Foreskin keratinocyte (primary cell): ENCODE measurements at places on chromosomes 3 and 15. TPM values are rescaled to one million over a fixed set of nuclear protein-coding genes. Genes with fewer than 3 reads are reported as not detected.

- DNase-seq = no peak
Measured at GRCh38 chr15:96448923-96449322, 118.4 kb downstream of the NR2F2 start.

- no peak for DNase-seq
Measured at GRCh38 chr3:116166121-116166520, 279.2 kb downstream of the LSAMP start.

- no peak for DNase-seq
Measured at GRCh38 chr3:133606902-133607301, 33.4 kb downstream of the CDV3 start.

ADAMTS7 gene
- total RNA-seq = 0.49 and 1.0 TPM in 2 replicates

NKTR gene
- total RNA-seq = 24.7 and 26.9 TPM in 2 replicates

- peak; percentile 5 for DNase-seq
Measured at GRCh38 chr3:132509096-132509495, 88.0 kb upstream of the ACKR4 start.

- DNase-seq = peak; percentile 49
Measured at GRCh38 chr15:77013776-77014131, 18.8 kb downstream of the PSTPIP1 start.

- no peak for DNase-seq
Measured at GRCh38 chr15:62552444-62552843, 387.4 kb upstream of the C2CD4B start.

CSPG4 gene
- total RNA-seq = 6.0 and 13.3 TPM in 2 replicates

DNA sequence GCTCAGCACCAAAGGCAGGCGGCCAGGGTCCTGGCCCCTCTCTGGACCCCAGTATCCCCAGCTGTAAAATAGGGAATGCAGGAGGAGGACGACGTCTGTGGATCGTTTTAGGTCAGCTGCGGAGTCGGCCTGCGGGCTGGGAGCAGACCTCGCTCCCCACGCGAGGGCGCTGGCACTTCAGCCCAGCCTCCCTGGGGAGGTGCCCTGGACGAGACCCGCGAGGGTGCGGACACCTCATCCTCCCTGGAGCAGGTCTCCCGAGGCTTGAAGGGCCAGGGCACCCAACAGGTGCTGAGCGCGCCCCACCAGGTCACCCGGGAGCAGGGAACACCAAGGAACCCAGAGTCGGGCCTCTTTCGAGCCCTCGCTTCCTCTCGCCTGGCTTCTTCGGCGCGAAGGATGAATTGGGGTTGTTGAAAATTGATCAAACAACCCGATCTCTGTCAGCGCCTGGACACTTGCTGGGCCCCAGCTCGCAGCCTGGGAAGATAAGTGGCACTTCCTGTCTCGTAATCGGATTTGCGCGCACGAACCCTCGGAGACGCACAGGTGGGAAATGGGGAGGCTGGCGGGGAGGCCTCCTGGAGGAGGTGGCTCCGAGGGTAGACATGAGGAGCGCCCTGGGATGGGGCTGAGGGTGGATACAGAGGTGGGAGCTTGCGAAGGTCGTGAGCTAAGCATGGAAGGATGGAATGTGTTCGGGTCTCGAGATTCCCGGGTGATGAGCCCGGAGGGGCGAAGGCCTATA is 588 bp upstream of the VIPR1 start:
- DNase-seq = peak; percentile 31

LCMT2 gene
- 10.3 and 11.1 TPM in 2 replicates for total RNA-seq

- DNase-seq = no peak
Measured at GRCh38 chr3:66029443-66029842, 9.3 kb downstream of the MAGI1 start.

GRCh38 chr3:40690749-40691451 is 166.1 kb downstream of the ZNF621 start:
- DNase-seq = no peak

GRCh38 chr3:187678726-187679268 is 8.6 kb upstream of the SST start:
- DNase-seq = no peak

- peak; percentile 31 for DNase-seq
Measured at GRCh38 chr15:78291698-78292097, 7.7 kb downstream of the SKIC8 start.

DNA sequence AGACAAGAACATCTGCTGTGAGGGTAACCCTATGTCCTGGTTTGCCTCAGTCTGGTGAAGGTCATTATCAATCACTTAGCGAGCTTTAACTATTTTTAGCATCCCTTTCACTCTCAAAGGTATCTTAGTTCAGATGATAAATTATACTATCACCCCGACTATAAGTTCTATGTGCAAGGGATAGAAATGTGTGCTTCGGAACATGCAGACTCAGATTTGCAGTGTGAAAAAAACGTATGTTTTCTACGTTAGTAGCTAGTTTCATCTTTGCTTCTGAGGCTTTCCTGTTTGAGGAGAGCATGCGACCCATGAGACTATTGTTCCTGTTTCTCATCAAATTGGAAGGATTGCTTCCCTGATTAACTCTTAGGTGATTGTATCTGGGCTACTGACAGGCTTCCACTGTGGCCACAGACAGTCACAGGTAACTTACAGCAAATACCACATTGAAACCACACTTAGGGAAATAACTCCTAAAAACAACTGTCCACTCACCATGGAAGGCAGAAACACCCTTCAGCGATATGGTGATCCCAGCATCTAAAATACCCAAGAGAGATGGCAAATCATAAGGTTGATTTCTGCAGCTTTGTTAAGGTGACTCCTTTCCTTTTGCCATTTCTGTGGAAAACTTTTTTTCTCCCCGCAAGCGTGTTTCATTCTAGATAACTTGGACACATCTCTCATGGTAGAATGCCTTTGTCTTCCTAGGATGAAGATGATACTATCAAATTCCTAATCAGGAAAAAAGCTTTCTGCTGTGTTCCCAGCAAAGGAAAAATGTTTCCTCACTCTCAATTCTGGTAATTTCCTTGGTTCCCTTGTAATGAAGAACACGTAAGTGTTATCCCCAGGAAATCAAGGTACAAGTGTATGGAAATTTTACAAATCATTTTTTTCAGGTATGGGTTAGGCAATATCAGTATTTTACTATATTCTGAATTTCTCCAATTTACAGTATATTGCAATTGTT is 5.2 kb downstream of the GCSAM start:
- no peak for DNase-seq

- DNase-seq = peak; percentile 70
Measured at GRCh38 chr3:27696906-27697305, 25.2 kb downstream of the EOMES start.

SLC28A1 gene
- not detected in 2 replicates for total RNA-seq

- peak; percentile 45 for DNase-seq
Measured at GRCh38 chr3:94234177-94234788, 171.4 kb downstream of the NSUN3 start.

WNT7A gene
- total RNA-seq = 48.2 and 65.5 TPM in 2 replicates

OXSR1 gene
- 64.4 and 64.7 TPM in 2 replicates for total RNA-seq

SLC24A5 gene
- total RNA-seq = not detected in 2 replicates

GRCh38 chr3:194476784-194477183 is 10.0 kb downstream of the ATP13A3 start:
- DNase-seq = no peak

MIX23 gene
- 46.5 and 62.3 TPM in 2 replicates for total RNA-seq

- DNase-seq = no peak
Measured at GRCh38 chr3:121750087-121750415, 510 bp upstream of the GOLGB1 start.

GRCh38 chr3:126097801-126098200 is 13.9 kb upstream of the SLC41A3 start:
- DNase-seq = no peak

DNA sequence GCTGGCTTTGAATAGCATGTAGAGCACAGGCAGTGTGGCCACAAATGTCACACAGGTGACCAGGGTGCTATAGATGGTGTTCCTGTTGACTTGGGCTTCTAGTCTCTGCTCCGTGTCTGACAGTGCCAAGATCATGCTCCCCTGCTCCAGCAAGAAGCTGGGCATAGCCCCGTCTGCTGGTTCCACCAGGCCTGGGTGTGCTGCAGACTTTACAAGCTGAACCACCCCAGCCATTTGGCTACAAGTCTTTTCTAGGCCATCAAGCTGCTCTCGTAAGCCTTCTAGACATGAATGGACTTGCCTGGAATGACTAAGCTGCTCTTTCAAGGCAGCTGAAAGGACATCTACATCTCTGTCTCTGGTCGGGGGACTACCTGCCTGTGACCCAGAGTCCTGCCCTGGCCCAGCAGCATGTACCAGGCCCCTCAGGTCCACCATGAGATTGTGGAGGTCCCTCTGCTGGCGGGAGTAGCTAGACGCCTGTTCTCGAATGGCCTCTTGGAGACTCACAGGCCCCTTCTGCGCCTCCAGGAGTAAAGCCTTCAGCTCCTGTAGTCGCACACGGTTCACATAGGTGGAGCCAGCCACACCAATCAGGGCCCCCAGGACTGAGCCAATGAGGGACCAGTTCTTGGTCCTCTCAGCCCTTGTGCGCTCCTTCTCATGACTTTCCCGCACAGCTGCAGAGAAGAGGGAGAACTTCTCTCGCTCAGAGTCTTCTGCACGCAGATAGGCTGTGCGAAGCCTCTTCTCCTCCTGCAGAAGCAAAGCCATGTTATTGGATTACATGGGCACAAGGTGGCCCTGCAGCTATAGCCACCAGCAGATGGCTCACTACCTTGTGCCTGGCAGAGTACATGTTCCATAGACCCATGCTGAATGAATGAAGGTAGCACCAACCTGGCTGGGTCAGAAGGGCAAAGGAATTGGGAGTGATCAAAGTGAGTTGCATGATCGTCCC is 2.8 kb upstream of the PLXNB1 start:
- DNase-seq = peak; percentile 80

OXTR gene
- total RNA-seq = 0.63 and 0.95 TPM in 2 replicates

DNA sequence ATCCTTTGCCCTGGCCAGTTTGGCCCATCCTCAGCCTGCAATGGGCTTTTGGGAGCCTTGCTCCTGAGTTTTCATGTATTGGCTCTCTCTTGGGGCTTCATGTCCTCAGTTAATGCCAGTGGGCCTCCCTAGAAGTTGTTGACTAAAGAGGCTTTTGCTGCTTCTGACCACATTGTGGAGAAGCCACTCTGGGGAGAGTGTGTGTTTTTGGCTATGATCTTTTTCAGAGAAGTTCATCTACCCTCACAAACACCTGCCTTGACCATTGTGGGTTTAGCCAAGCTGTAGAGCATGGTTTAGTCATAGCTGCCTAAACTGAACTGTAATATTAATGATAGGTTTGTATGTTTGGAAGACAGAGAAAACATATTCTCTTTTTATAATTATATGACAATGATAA is 6.0 kb downstream of the MRAS start:
- no peak for DNase-seq

- no peak for DNase-seq
Measured at GRCh38 chr15:96327155-96327741, 3.3 kb upstream of the NR2F2 start.

P2RY13 gene
- not detected in 2 replicates for total RNA-seq

DNA sequence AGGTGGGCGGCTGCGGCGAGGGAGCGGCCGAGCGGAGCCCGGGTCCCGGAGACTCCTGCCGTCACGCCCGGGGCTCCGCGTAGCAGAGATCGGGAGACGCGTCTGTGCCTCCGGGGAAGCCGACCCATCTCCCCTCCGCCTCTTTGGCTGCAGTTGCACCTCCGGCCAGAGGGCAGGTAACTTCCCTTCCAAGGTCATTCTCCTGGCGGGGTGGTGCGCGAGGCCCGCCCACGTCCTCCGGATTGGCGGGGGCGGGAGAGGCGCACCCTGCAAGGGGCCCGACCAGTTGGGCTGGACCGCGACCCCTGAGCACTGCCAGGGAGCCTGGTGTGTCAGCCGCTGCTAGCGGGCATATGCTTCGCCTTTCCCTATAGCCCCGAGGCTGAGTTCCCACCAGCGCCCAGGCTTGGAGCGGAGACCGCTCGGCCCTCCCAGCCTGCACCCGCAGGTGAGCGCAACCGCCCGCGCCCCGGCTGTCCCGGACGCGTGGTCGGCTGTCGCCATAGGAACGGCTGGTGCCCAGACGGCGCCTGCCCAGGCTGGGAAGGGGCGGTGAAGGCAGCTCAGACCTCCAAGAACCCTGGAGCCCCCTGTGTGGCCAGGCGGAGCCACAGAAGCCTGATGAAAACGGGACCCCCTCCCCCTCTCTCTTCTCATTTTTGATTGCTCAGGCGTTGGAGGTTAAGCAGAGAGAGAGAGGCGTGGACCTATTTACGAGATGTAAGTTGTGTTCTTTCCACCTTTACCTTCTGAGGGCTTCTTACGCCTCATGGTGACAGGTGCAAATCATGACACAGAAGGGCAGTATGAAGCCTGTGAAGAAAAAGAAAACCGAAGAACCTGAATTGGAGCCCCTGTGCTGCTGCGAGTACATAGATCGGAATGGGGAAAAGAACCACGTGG is 453 bp downstream of the ZDHHC23 start:
- DNase-seq = peak; percentile 18

GRCh38 chr3:72630969-72631344 is 217.3 kb downstream of the SHQ1 start:
- DNase-seq = no peak

ILDR1 gene
- total RNA-seq = 0.07 TPM in 1 of 2 replicates, not detected in the other

- DNase-seq = no peak
Measured at GRCh38 chr3:19526071-19526470, 377.8 kb downstream of the KCNH8 start.

- peak; percentile 40 for DNase-seq
Measured at GRCh38 chr15:85583923-85584390, 203.6 kb downstream of the AKAP13 start.

DNA sequence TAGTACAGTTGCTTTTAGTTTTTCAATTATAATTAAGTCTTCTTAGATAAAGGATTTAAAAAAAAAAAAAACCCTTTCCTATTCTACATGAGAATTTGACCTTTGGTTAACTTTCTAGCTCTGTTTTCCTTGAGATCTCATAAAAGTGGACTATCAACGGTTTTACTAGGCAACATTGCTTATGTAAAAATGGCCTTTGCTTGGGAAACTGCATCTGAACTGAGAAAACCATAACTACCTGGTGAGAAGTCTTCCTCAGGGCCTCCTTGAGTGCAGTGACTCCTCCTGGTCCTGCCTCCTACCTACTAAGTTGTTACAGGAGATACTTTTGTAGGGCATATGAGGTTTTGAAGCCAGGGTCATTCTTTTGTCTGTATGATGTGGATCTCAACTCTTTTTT is 42.1 kb upstream of the ACVR2B start:
- no peak for DNase-seq

LMAN1L gene
- not detected in 2 replicates for total RNA-seq

LSMEM2 gene
- not detected in 2 replicates for total RNA-seq

- peak; percentile 44 for DNase-seq
Measured at GRCh38 chr3:100766069-100766468, 56.8 kb downstream of the TFG start.

DNA sequence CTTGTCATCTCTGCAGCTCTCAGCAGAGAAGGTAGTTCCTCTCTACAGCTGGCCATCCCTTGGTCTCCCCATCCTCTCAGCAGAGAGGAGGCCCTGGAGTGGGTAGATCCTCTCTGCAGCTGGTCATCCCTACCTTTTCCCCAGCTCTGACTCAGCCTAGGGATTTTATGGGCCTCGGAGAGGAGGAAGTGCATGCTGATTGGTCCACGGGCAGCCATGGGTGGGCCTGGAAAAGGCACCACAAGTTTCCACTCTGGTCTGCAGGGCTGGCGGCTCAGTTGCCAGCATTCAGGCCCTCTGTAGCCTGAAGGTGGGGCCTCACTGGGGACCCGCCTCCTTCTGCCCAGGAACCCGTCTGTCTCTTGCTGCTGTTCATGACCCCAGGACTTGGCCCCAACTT is 36.9 kb downstream of the NR1D2 start:
- DNase-seq = no peak

- no peak for DNase-seq
Measured at GRCh38 chr3:24507776-24508422, 13.2 kb upstream of the THRB start.
